ENCODE measurements at places on chromosomes 5 and 9.

GRCh38 chr5:109744261-109744660, 54.5 kb downstream of the MAN2A1 start:
- no peak for DNase-seq

DNA sequence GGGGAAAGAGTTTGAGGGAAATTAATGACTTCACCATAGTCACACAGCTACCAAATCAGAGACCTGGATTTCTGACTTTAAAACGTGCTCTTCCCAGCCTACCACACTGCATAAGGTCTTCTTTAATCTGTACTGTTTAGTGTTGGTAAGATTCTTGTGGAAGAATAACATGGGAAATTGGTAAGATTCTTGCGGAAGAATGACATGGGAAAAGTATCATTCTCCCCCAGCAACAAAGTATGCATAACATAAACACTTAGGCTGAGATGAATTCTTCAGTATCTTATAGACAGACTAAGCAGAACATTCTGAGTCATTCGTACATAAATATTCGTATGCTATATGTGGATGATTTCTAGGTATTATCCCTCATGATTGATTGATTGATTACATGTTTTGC, 170.4 kb downstream of the FOCAD start:
- no peak for DNase-seq

GRCh38 chr5:76724871-76725270, 8.9 kb downstream of the F2R start:
- no peak for DNase-seq

DNA sequence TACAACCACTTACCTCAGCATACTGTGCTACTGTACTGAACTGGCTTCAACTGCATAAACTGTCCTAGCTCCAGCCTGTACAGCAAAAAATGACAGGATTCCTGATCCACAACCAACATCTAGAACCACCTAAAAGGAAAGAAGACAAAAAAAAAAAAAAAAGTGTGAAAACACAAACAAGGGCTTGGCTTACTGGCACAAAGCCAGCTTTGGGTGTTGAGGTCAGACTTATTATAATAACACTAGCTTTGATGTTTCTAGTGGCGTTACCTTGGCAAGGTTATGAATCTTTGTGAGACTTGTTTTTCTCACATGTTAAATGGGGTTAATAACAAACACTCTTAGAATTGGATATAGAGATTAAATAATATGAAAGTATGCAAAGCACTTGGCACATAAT, 148.5 kb upstream of the PUM3 start:
- no peak for DNase-seq

- no peak for DNase-seq
Observed at GRCh38 chr5:149063017-149063687, at the start of gene SH3TC2. Gene SH3TC2, minus strand, starts transcription at chr5:149063062. Its CDS starts 40 bp downstream, at chr5:149063022.

- no peak for DNase-seq
Observed at GRCh38 chr5:56056875-56057274, 62.1 kb upstream of the IL6ST start.

DNA sequence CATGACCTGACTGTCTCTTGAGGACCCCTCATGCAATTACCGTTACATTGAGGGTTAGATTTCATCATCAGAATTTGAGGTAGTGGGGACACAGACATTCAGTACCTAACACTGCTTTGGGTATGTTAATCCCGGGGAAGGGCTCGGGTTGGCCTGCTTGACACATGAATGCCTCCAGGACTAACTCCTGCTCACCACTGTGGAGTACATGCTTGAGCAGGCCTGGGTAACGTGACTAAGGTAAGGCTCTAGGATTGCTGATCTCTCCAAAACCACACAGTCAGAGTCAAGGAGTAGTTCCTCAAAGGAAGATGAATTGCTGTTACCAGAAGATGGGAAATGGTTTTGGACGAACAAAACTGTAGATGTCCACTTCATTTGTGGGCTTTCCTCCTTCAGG, 376.3 kb upstream of the ZNF462 start:
- no peak for DNase-seq

- no peak for DNase-seq
Observed at GRCh38 chr5:68261169-68261568, 45.6 kb downstream of the PIK3R1 start.

DNA sequence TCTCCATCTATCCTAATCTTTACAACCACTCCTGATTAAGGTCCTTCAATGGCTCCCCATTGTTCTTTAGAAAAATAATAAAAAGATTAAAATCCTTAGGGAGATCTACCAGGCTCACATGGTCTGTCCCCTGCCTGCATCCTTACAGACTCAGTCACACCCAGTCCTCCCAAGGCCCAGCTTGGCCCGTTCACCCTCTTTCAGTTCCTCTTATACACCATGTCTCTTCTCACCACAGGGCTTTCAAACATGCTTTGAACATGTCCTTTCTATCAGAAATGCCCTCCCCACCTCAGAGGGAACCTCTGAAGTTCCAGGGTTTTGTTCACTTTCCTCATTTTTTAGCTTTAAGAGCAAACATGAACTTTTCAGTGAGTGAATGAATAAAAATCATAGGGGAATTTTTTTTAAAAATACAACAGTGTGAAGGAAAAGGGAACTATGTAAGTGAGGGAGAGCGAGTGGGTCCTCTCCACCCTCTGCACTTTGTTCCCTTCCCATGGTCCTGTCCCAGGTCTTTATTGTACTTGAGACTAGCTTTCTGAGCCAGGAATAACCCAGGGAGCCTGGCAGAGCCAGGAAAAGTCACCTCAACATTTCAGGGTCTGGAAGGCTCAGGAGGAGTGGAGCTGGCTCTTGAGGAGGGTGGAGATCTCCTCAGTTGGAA, 55.3 kb downstream of the TRPC7 start:
- DNase-seq, result no peak

- no peak for DNase-seq
Observed at GRCh38 chr9:134027561-134027960, 2.3 kb downstream of the BRD3OS start.

- DNase-seq, result no peak
Observed at GRCh38 chr5:55030676-55031369, 6.8 kb downstream of the GZMK start.

- DNase-seq, result no peak
Observed at GRCh38 chr9:126126807-126127206, 199.8 kb upstream of the MVB12B start.

- no peak for DNase-seq
Observed at GRCh38 chr5:177595991-177596774, 3.7 kb upstream of the B4GALT7 start.

DNA sequence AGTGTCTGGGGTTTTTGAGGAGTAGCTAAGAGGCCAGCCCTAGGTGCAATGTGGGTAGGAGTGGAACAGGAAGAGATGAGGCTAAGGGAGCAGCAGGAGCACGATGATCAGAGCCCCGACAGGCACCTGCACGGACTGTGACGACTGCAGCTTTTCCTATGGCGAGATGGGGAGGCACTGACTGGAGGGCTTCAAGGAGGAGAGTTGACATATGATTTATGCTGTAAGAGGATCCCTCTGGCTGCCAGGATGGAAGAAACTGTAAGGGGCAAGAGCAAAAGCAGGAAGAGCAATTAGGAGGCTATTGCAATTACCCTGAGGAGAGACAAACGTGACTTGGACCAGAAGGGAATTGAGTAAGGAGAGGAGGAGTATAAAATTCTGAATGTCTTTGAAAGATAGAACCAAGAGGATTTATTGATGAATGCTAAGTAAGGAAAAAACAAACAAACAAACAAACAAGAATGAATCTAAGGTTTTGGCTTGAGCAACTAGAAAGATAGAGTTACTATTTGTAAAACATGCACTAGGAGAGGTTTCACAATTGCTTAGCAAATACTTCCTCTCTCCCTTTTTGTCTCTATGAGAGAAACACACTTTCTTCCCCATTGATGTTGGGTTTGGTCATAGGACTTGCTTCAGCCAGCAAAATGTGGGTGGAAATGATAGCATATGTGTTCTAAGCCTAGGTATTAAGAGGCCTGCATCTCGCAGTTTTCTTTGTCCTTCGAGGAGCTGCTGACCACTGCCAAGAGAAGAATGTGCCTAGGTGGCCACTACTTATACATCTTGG, 32.9 kb downstream of the TRPC7 start:
- no peak for DNase-seq

GRCh38 chr5:23274171-23274570, 233.2 kb upstream of the PRDM9 start:
- DNase-seq, result no peak

DNA sequence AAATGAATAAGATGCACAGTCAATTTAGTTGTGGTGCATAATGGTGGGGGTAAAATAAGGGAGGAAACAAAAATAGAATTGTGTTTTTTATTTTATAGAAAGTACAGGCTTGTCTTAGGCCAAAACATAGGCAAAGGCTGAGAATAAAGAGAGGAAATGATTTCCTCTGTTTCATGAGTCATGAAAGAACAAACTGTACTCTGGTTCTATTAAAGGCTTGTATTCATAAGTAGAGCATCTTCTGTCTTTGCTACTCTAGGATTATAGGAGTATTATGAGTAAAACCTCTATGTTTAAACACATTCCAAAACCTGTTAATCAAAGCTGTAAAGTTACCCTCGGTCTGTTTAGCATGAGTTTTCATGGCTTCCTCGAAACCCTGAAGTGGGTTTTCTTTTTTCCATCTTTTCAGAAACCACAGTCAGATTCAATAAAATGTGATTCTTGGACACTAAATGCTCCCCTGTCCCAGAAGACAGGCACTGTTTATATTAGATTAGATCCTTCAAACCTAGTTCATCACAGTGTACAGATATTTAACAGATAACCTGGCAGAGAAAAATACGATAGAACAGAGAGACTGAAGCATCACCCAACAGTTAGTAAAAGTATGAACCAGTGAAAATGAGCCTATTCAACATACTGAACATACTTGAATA, 473.9 kb upstream of the CYLC2 start:
- no peak for DNase-seq

Measured in stimulated activated CD8-positive, alpha-beta memory T cell treated with anti-CD3 and anti-CD28 coated beads, Interleukin-15, amount 100 ng/mL, for 48 hours (primary cell).